ENCODE measurements at places on chromosomes 12 and 14.

DNA sequence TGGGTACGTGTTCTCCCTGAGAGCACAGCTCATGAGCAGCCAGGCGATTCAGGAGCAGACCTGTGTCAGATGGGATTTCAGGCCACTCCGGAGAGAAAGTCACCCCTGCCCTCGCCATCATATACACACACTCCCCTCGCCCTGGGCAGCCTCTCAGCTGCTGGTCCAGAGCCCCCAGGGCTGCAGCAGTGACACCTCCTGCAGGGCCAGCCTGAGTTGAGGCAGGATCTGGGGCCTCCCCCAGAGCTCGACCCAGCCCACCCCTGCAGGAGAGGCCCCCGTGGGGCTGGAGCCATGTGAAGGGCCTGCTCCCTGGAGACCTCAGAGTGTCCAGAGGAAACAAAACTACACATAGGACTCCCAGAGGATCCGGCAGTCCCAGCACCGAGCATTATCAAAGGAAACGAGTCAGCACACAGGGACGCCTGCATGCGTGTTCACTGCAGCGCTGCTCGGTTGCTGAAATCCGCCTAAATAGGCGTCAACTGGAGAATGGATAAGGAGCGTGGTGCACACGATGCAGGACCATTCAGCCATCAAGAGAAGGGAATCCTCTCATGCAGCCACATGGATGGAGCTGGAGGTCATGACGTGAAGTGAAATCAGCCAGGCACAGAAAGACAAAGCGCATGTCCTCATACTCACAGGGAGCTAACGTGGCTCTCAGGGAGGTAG, 104.0 kb downstream of the TNFAIP2 start:
- DNase-seq, result no peak

DNA sequence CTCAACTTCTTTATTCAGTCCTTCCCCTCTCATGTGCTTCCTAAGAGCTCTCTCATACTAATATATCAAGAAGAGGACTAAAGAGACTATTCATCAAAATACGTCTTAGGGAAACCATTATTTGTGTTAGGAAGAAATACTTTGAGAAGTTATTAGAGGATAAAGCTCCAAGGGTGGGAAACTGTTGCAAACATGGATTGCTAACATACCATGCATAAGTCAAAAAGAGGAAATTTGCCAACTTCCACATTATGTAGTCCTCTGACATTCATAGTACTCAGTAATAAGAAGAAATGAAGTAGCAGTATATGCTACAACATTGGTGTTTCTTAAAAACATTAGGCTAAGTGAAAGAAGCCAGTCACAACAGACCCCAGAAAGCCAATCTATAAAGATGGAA, 128.8 kb upstream of the CLEC14A start:
- no peak for DNase-seq

DNA sequence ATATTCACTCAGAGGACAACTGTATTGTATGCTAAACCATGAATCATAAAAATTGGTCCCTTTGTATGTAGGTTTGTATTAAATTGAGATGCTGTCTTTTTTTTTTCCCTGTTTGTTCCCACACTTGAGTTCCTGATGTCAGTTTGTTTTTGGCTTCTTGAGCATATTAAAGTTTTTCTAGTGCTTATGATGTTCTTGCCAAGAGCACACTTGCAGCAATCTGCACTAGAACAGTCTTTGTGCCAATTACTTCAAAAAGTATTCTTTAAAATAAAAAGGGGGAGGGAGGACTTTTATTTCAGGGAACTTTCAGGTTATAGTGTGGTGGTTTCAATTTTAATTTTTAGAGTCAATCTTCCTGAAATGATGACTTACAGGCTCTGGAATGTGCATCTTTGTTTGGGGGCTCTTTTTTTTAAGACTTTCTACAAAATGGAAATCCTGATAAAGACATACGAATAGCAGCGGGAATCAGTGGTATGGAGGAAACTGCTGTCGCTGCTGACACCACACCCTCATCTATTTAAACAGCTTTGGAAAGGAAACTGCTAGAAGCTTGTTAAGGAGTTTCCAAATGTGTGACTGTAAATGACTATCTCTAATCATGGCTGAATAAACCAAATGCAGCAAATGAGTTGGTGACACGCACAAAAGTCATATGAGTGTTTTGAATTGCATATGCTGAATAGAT, 188.6 kb downstream of the EGLN3 start:
- DNase-seq, result no peak

- DNase-seq, result no peak
These were observed 37.9 kb upstream of the GALNT9 start for GRCh38 chr12:132367071-132367851.

DNA sequence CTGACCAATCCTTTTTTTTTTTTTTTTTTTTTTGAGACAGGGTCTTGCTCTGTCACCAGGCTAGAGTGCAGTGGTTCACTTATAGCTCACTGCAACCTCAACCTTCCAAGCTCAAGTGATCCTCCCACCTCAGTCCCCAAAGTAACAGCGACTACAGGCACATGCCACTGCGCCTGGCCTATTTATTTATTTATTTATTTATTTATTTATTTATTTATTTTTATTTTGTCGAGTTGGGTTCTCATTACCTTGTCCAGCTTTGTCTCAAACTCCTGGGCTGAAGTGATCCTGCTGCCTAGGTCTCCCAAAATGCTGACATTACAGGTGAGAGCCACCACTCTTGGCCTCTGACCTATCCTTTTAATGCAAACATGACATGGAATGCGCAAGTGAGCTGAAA, 124.4 kb downstream of the GXYLT1 start:
- DNase-seq, result no peak

DNA sequence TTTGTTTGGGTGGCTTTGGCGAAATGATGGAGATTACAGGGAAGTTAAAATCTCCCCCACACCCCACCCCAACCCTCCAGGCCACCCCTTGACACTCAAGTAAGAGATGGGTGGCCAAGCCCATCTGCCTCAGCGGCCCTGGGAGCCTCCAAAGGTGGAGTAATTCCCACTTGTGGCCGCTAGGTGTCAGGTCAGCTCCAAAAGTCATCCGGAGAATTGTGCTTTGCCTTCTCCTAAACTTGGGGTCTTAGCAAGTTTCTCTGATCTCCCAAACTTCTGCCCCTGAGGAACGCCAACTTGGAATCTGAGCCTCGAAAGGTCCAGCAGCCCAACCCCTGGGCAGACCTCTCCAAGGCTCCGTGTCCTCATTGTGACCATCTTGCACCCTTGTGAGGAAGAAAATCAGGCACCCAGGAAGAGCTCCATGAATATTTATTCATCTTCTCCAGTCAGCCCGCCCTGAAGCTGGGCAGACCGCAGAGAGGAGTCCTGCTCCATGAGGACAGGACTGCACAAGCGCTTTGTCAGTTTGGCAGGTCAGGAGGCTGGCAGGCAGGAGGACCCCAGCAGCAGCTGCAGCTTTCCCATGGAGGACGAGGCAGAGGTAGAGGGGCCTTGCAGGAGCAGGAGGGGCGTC, 46.7 kb downstream of the LRRC74A start:
- DNase-seq, result peak; percentile 49

- no peak for DNase-seq
These were observed 427.2 kb downstream of the TMTC2 start for GRCh38 chr12:83113945-83114344.

DNA sequence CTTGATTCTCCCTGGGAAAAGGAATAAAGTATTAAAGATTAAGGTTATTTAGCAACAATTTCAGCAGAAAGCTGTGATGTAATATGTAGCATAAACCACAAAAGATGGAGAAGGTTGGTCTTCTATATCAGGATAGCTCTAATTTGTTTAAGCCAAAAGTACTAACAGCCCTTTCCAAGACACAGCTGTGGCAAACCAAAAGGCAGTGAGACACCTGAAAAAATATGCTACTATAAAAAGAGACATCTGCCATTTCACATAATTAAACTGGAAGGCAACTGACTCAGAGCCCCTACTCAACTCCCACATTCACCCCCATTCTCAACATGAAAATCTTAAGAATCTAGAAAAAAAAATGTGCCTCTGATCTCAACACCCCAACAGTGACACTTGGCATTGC, 390.2 kb upstream of the PRICKLE1 start:
- DNase-seq, result no peak

- no peak for DNase-seq
These were observed 90.9 kb downstream of the MYRFL start for GRCh38 chr12:69915964-69916363.

GRCh38 chr14:65164068-65164824, 61.9 kb upstream of the MAX start:
- no peak for DNase-seq

- DNase-seq, result no peak
These were observed 12.4 kb upstream of the NUP107 start for GRCh38 chr12:68674376-68674775.

GRCh38 chr12:78392918-78393317, 471.7 kb upstream of the SYT1 start:
- no peak for DNase-seq

DNA sequence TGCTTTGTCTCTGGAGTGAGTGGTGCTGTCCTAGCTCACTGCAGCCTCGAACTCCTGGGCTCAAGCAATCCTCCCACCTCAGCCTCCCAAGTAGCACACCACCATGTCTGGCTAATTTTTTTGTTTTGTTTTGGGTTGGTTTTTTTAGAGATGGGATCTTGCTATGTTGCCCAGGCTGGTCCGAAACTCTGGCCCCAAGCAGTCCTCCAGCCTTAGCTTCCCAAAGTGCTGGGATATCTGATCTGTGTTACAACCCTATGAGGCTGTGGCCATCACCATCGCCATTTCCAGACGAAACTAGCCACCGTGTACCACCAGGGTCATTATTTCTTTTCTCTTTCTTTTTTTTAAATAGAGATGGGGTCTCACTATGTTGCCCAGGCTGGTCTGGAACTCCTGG, 2.6 kb downstream of the IL31 start:
- DNase-seq, result no peak

DNA sequence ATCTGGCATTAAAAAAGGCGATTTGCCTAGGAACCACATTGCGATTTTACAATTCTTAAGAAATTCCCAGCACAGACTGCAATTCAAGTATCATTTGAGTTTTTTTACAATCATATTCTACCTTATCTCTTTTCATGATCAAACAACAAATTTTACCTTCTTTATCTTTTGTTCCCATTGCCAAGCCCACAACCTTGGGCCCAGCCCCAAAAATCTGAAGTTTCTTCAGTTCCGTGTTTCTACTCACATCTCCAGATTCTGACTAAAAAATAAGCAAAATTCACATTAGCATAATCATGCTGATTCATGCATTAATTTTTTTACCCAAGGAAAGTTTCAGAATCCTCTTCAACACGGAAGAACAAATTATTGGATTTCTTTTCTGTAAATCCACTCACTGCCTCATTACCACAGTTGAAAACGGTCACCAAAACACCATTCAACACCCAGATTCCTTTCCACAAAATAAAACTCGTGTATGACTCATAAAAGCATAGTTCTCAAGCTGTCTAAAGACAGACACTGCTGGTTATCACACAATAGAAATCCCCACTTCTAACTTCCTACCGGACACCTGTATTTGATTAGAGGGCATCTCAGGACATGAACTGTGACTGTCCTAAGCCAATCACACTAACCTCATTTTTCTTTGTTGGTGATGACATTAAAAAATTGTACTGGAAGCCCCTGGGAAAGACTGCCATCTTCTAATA, 32.7 kb downstream of the KDM5A start:
- no peak for DNase-seq

DNA sequence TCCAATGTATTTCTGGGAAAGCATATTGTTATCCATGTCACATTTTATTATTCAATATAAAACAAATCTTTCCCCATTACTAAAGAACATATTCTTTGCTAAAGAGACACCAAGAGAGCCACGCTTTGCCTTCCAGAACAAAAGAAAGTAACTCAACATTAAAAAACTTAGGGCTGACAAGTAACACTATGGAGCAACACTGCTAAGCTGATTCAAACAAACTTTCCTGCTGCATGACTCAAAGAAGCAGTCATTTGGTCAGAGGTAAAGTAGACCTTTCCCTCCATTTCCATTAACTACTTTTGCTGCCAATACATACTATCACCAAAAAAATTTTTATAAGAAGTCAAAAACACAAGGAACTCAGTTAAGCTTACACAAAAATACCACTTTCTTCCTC, 83.0 kb downstream of the DENND5B start:
- no peak for DNase-seq

- DNase-seq, result no peak
These were observed 1.6 kb downstream of the BORCS5 start for GRCh38 chr12:12358528-12358927.

DNA sequence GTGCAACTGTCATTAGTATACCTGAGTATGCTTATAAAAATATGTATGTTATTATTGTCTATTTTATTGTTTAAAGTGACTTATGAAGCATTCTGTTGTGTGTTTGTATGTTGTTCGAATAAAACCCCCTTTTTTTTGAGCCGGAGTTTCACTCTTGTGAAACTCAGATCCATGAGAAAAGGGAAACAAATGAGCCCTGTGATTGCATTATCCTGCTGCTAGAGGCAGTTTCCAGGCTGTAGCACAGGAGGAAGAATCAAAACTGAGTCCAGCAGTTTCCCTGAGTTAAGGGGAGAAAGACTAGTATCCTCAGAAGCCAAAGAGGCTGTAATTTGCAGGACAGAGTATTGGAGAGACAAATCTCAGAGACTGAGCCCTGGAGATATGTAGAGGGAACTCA, 12.5 kb downstream of the SGPP1 start:
- DNase-seq, result no peak

GRCh38 chr14:93135399-93135798, 19.7 kb upstream of the ITPK1 start:
- no peak for DNase-seq

DNA sequence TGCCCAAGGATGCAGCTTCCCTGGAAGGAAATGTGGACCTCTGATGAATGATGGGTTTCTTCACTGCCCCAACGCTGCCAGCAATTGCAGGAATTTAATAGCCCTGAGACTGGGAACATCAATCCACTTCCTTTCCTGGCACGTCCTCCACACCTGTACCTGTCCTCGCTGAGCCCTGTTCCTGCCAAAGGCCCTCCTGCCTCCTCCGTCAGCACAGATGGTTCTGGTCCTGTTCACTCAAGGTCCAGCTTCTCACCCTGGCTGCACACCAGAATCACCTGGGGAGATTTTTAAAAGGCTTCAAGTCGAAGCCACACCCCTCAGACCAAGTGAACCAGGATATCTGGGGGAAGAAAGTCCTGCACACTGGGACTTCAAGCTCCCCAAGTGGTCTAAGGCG, 38.4 kb upstream of the TMEM132C start:
- DNase-seq, result no peak

Measured in stimulated activated CD8-positive, alpha-beta memory T cell treated with anti-CD3 and anti-CD28 coated beads, Interleukin-4, amount 100 ng/mL, for 1 hour (primary cell).